ENCODE measurements at places on chromosomes 2 and 18.
A peak's percentile ranks its signal among the peaks of the same experiment; 100 is the strongest.

DNA sequence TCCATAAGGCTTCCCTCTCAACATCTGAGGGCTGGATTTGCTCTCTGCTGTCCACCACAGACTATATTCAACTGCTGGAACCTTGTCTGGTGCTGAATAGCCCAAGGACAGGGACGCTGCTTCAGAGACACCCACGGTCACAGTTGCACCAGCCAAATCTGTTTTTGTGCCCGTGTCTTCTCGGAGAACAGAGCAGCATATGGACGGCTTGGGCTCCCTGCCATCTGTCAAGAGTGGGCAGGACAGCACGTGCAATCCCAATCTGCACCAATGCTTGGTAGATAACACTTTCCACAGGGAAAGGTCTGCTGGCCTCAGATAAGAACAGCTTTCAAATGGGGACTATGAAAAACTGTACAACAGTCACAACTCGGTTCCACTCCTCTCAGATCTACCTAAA lies 466.1 kb downstream of the TGIF1 start:
- no peak for DNase-seq
- H3K4me3 ChIP-seq = no peak overlapping the region
- H3K27me3 ChIP-seq = no peaks in the 10 kb centered on the region
- no peaks in the 10 kb centered on the region for H3K36me3 ChIP-seq
- H3K27ac ChIP-seq = no peak overlapping the region

GRCh38 chr2:148519013-148519412 lies 125.5 kb upstream of the EPC2 start:
- no peaks in the 10 kb centered on the region for H3K36me3 ChIP-seq
- no peaks in the 10 kb centered on the region for H3K27me3 ChIP-seq
- H3K27ac ChIP-seq = no peak overlapping the region
- no peak for DNase-seq

DNA sequence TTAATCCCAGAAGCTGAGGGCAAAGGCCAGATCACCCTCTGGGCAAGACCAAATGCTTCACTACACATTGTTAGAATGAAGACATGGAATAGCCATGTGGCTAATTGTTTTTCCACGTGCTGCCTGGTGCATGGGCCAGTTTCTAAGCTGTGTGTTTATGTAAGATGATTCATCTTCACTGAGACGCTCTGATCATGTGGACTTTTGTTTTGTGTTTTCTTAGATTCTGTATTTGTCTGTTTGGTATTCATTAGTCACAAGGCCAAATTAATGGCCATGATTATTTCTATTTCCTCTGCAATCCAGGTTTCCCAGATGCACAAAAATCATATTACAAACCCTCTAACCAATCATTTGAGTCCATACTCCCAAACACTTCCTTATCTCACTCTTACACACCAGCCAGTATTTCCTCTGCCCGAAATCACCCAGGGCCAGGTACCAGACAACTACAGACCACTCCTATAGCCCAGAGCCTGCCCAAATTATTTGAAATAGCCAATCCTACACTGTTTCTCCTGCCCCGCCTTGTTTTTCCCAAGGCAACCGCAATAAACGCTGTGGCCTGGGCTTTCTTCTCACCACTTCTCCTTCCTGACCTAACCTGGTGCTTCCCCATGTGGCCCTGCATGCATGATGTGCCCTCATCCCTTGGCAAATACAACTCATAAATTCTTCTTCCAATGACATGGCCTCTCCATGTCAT lies 94.2 kb upstream of the SP3 start:
- peaks cover 15% of the 10 kb centered on the region for H3K4me1 ChIP-seq
- H3K27ac ChIP-seq = peak overlapping the region; percentile 26
- H3K27me3 ChIP-seq = no peaks in the 10 kb centered on the region
- no peaks in the 10 kb centered on the region for H3K36me3 ChIP-seq
- no peak for DNase-seq

DNA sequence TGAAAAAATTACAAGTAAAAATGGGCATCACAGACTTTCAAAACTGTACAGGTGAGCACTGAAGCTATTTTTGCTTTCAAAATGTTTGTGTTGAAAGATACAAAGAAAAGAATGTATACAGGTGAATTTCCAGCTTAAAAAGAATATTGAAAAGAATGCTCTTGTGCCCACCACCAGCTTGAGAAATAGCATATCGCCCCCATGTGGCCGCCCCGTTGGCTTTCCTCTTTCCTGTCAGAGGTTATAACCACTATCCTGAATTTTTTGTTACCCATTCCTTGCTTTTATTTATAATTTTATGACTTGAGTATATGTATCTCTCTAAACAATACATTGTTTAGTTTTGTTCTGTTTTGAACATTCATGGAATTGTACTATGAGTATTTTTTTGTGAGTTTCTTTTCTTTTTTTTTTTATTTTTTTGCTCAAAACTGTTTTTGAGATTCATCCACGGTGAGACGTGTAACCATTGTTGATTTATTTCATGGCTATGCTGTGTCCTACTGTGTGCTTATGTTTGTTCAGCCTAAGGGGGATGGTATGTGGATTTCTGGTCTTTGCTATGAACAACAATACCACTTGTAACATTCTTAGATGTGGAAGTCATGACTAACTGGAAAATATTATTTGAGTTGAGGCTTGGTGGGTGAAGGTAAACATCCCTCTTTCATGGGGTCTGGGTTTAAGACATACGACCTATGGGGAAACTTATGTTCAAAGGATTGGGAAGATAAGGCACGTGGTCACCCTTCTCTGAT lies 11.6 kb downstream of the TRPM8 start:
- no peak overlapping the region for H3K4me3 ChIP-seq
- DNase-seq = peak; percentile 27
- H3K4me1 ChIP-seq = no peaks in the 10 kb centered on the region
- no peaks in the 10 kb centered on the region for H3K36me3 ChIP-seq

DNA sequence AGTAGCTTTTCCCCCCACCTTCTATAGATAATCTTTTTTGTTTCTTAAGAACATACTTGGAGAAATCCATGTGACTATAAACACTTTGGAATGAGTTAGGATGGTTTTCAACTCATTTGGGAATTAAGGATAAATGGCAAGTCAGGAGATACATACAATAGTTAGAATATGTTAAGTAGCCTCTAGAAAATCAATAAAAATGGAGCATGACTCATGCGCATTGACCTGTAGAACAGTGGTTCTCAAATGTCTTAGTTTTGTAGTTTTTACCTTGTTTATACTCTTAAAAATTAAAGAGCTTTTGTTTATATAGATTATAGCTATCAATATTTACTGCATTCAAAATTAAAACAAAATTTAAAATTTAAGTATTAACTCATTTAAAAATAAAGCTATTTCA lies 24.7 kb downstream of the NUP35 start:
- no peaks in the 10 kb centered on the region for H3K4me1 ChIP-seq
- no peaks in the 10 kb centered on the region for H3K27me3 ChIP-seq
- DNase-seq = no peak

Data from hepatocyte (in vitro differentiated cells).